Heart left ventricle (tissue), 16 donors: ENCODE measurements at places on chromosomes 11 and 22. TPM values are rescaled to one million over a fixed set of nuclear protein-coding genes. Genes with fewer than 3 reads are reported as not detected.
A peak's percentile ranks its signal among the peaks of the same experiment; 100 is the strongest.

CD6 gene
- total RNA-seq, result 0.22 TPM

CST6 gene
- 0.87 TPM for total RNA-seq

DRD2 gene
- total RNA-seq, result not detected

TMEM109 gene
- 116 TPM for total RNA-seq

PTPRJ gene
- 22.0 TPM for total RNA-seq

PUS3 gene
- 9.1 TPM for total RNA-seq

MIAT gene
- 0.19 TPM for total RNA-seq

MS4A6A gene
- 279 TPM for total RNA-seq

NXPE2 gene
- 0.21 TPM for total RNA-seq

UBE2L3 gene
- total RNA-seq, result 54.7 TPM

ROM1 gene
- total RNA-seq, result 2.4 TPM

DNA sequence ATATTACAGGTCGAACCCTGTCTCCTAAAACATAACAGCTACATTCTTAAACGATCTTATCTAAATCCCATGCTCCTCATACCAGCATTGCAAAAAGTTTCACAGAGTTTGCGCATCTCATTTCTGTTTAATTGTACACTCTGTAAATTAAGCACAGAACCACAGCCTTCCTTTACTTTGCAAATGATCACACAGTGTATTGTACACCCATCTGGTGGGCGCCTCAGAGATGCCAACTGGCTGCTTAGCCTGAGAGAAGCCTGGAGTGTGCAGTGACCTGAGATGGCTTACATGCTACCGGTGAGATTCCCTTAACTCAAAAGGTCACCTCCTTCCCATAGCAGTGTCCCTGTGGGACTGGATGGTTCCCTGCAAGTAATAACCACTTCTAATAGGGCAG is 1077.3 kb downstream of the OPCML start:
- DNase-seq, result no peak

GRCh38 chr11:77819921-77820564 is 479 bp downstream of the RSF1 start:
- DNase-seq, result peak; percentile 48

- DNase-seq, result no peak
Observed at GRCh38 chr11:47149782-47150181, 26.9 kb downstream of the ARFGAP2 start.

DNA sequence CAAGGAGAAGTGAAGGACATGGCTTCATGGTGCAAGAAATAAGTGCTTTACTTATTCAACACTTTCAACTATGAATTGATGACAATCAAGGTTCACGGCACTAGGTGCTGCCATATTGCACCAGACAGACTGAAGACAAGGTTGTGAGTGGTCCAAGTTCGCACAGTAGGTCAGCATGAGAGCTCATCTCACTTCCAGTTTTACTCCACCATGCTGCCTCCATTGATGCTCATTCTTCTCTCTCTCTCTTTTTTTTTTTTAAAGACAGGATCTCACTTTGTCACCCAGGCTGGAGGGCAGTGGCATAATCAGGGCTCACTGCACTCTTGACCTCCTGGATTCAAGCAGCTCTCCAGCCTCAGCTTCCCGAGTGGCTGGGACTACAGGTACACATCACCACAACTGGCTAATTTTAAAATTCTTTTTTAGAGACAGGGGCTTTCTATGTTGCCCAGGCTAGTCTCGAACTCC is 47.7 kb downstream of the EHF start:
- no peak for DNase-seq

DNA sequence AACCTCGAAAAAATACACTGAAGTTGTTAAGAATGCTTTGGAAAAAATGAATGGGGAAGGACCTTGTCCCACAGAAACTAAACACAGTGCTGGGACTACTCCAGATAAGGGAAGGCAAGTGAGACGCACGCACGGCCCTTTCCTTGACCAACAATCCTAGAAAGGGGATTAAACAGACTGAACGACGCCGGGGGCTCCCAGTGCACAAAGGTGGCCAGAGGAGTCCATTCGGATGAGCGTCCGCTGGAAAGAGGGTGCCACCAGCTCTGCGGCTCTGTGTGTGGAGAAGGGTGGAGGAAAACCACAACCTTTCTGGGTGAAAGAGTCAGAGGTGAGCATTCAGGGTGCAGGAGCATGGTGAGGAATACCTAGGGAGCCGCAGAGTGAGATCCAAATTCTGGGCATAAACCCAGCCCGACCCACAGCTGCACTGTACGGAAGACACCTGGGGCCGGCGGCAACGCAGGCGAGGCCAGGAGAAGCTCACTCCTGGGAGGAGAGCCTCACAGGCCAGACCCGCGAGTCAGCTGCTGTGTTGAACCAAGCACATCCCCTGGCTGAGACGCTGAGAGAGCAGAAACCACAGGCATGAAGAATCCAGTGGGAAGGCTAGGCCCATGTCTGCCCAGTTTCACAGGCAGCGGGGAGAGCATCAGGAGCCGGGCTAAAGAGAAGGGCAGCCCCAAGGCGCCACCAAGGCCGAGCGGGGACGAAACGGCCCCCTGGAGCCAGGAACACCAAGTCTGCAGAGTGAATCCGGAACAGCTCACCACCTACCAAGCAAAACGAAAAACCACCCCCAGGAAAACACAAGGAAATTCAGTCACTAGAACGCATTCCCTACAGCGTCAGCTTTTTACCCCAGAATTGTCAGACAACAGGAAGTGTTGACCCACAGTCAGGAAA is 177.1 kb downstream of the BRD1 start:
- no peak for DNase-seq

- DNase-seq, result no peak
Observed at GRCh38 chr11:27997344-27997743, 110.6 kb downstream of the KIF18A start.

DNA sequence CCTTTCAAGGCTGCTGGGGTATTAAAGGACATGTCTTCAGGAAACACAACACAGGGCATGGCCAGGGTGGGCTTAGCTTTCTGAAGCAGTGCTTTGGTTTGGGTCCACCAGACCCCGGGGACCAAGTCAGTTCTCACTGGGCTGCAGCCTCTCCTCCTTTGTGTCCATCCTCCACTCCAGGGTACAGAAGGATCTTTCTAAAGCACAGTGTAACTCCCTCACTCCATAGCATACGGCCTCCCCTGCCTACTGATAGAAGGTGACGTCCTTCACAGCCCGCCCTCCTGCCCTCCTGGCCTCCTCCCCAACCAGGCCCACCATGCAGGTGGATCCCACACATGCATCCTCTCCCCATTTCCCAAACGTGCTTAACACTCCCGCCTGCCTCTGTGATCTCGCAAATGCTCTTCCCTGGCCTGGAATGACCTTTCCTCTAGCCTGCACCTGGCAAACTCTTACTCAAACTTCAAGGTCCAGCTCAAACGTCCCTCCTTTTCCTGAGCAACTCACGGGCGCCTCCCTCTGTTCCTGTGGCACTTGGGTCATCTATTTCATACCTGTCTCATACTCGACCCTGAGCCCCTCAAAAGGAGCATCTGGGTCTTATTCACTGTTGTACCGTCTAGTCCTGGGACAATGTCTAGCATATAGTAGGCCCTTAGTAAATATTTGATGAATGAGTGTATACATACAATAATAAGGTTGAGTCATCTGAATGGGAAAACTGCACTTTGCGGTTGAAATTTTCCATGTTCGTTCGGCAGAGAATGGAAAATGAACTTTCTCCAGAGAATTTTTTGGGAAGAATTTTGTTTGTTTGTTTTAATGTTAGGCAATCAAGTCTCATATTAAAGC is 187.7 kb downstream of the EFCAB6 start:
- no peak for DNase-seq

- no peak for DNase-seq
Observed at GRCh38 chr11:16993495-16993894, 20.7 kb downstream of the PLEKHA7 start.

- DNase-seq, result no peak
Observed at GRCh38 chr11:115340874-115341273, 163.3 kb downstream of the CADM1 start.

- DNase-seq, result peak; percentile 6
Observed at GRCh38 chr11:626475-627307, at the start of gene SCT. Gene SCT, minus strand, starts transcription at chr11:627181. Its CDS starts 38 bp downstream, at chr11:627143.

GRCh38 chr11:104333977-104334376 is 170.0 kb upstream of the PDGFD start:
- no peak for DNase-seq

DNA sequence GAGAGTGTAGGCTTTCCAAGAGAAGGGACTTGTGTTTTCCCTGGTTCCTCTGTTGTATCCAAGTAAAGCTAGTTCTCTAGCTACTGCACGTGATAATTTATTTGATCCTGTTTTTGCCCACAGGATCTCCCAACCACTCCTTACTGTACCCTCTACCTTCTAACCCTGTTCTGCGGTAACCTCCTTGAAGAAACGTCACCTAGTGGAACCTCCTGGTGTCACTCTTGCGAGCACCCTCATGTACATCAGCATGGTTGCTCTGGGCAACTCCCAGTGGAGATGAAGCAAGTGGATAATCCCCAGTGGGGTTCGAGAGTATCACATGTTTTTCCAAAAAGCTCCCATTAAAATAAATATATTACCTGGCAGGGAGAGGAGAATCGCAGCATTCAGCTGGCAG is 108.9 kb upstream of the CLMP start:
- DNase-seq, result no peak

DNA sequence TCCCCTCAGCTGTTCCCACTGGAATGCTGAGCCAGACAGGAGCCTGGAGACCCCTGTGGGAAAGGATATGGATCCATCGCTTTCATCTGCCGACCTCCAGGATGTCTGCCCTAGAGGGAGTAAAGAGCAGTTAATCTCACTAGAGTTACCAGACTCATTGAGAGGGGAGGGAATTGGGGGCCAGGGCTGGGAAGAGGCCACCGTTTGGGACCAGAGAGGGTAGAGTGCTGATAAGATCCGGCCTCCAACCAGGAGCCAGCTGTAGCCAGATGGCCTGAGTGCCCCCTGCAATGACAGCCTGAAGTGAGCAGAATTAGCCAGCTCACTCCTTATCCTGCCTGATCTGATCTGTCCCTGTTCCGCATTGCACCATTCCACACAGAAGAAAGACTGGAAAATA is 3.7 kb upstream of the APLNR start:
- DNase-seq, result no peak

GRCh38 chr11:9947231-9947864 is 283.5 kb downstream of the SWAP70 start:
- DNase-seq, result no peak

DNA sequence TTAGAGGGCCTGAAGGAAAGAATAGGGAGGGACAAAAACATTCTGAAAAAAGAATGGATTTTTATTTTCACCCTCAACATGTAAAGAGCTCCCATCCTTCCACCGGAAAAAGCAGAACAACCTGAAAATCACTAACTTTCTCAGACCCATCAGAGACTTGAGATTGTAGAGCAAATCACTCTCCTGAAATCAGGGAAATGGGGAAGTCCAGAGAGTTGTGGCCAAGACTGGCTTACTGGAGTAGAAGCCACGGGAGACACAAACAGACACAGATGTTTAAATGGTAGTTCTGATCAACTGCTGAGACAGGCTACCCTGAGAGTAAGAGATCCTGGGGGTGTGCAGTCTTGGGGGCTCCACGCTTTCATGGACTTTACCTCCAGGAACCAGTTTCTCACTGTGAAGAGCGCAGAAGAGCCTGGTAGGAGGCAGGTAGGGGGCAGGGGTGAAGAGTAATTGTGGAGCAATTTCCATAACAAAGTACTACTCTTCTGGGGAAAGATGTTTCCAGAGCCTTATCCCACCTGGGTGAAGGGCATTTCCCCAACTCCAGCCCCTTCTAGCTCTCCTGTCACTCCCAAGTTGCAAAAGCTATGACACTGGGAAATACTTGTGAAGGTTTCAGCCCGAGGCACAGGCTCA is 47.1 kb downstream of the ASCL2 start:
- DNase-seq, result no peak

DNA sequence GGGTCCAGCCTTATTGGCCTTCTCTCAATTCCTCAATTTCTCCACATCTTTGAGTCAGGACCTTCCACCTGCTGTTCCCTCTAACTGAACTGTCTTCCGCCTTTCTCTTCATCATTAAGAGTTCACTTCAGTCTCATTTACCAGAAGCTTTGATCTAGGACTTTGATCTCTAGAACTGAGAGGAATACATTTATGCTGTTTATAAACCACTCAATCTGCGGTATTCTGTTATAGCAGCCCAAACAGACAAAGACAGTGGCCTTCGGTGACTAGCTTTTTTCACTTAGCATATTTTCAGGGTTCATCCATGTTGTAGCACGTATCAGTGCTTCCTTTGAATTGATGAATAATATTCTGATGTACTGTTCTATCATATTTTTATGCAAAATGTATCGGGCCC is 10.5 kb downstream of the CLPB start:
- DNase-seq, result no peak

- DNase-seq, result peak; percentile 56
Observed at GRCh38 chr22:20131859-20132685, 468 bp downstream of the ZDHHC8 start.

DNA sequence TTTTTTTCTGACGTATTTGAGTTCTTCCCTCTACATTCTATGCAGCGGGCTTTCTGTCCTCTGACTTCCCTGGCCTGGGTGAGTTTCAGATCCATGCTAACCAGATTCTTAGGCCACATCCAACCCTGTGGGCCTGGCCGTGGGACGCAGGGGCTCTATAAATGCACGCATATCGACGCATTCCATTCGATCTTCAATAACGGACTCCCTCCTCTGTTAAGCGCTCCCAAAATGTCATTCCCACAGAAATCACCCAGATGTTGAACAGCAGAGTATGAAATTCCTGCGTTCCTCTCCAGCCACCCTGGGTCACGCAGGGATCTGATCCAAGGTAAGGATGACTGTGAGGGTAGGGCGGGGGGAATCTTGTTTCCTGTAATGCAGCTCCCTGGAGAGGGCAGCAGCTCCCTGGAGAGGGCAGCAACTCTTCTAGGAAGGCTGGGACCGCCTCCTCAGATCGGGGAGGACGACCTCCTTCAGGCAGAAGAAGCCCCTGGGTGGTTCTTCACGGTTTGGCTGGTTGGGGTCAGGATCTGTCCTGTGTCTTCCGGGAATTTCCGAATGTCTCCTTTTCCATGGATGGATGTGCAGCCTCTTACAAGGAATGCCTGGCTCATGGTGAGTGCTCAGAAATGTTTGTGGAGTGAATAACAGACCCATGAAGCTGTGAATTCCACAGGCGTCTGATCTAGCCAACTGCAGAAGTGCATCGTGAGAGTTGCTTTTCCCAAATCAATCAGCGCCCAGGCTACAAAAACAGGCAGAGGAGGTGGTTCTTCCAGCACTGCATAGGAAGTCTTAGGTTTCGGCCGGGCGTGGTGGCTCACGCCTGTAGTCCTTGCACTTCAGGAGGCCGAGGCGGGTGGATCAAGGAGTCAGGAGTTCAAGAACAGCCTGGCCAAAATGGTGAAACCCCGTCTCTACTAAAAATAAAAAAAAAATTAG is 12.2 kb downstream of the MRGPRD start:
- peak; percentile 17 for DNase-seq

DNA sequence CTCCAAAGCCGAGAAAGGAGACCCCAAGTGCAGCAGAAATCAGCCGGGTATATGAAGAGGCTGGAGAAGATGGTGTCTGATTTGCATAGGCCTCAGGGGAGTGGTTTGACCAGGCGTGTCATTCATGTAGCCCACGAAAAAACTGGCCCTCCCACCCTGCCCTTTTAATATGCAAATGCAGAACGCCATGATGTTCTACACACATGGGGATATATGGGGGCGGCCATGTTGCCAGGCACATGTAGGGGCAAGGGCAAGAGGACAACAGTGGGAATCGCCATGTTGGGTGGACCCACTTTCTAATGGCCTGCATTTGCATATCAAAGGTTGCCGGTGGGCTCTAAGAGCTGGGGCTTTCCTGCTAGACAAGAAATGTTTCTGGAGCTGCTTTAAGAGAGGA is 86.4 kb downstream of the ISX start:
- DNase-seq, result no peak

GRCh38 chr11:31877083-31877482 is 66.0 kb upstream of the PAX6 start:
- DNase-seq, result no peak
